ENCODE measurements at places on chromosomes 1 and 21. TPM values are rescaled to one million over a fixed set of nuclear protein-coding genes. Genes with fewer than 3 reads are reported as not detected.

PTPN7 gene
- 228 TPM for total RNA-seq

ST6GALNAC3 gene
- total RNA-seq = not detected

KRTAP6-2 gene
- not detected for total RNA-seq

CA6 gene
- total RNA-seq = not detected

PRAMEF11 gene
- total RNA-seq = not detected

TMEM200B gene
- total RNA-seq = not detected

- no peak for DNase-seq
These were observed 32.3 kb downstream of the CCDC185 start for GRCh38 chr1:223425550-223425949.

DNA sequence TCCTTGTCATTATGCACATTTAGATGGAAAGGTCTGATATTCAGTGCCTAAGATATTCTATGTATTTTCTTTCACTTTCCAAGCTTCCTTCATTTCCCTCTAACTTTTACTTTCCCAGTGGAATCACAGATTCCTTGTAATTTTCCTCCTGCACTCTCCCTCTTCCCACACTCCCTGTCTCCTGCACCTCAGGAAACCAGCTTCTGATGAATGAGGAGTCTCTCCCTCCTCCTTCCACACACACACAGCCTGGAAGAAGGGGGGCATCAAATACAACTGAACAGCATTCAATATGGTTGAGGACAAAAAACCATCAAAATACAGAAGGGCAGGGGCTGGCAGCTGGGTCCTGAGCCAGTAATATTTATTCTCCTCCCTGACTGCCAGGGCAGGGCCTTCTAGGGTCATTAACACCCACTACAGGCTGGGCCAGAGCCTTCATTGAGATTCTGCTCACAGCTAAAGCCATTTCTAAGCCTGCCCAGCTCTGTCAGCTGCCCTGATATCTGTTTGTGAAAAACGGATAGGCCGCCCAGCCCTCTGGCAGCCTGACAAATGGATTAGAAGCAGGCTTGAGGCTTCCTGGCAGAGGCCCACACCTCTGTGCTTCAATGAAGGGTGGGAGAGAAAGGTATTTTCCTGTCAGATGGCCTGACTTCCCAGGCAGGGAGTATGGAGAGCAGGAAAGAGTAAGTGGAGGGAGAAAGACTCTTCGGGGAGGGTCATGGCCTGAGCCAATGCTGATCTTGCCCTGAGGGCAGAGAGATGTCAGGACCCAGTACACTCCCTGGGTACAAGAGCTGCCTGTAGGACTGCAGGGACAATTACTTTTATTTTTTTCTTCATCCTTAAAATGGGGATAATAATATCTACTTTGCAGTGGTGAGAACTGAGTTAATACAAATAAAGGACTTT, 138.9 kb upstream of the SPATA6 start:
- DNase-seq = no peak

- no peak for DNase-seq
These were observed 22.5 kb downstream of the CEPT1 start for GRCh38 chr1:111162488-111162880.

DNA sequence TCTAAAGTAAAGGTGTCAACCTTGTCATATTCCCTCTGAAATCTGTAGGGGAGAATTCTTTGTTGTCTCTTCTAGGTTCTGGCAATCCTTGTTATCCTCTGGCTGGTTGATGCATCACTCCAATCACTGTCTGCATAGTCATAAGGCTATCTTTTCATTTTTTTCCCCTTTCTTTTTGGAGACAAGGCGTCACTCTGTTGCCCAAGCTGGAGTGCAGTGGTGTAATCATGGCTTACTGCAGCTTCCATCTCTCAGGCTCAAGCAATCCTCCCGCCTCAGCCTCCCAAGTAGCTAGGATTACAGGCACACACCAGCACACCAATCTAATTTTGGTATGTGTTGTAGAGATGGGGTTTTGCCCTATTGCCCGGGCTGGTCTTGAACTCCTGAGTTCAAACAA, 12.9 kb downstream of the DPYD start:
- no peak for DNase-seq

GRCh38 chr21:35444391-35444790, 395.3 kb upstream of the RUNX1 start:
- no peak for DNase-seq

Measured in activated CD4-positive, alpha-beta memory T cell treated with anti-CD3 and anti-CD28 coated beads, Interleukin-2, amount 10 ng/mL, durations not matched to agents 7 days and 5 days (primary cell).